Left renal cortex interstitium (tissue), 4 donors: ENCODE measurements at places on chromosomes 6 and 20.

GRCh38 chr20:17835934-17836300, 132.7 kb downstream of the SNX5 start:
- no peak for DNase-seq

DNA sequence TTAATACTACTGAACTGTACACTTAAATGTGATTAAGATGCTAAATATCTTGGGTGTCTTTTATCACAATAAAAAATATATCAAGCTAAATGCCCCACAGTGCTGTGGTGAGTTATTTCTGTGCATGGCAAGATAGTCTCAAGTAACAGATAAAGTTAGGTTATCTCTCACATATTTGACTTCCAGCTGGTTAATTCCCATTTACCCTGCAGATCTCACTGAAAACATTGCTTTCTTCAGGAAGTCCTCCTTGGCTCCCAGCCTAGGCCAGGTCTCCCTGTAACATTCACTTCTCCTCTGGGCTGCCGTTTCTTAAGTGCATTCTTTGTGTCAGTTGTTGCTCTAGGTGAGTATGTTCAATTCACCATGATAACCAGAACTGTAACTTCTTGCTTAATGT, 59.1 kb downstream of the SLC22A1 start:
- DNase-seq, result no peak

DNA sequence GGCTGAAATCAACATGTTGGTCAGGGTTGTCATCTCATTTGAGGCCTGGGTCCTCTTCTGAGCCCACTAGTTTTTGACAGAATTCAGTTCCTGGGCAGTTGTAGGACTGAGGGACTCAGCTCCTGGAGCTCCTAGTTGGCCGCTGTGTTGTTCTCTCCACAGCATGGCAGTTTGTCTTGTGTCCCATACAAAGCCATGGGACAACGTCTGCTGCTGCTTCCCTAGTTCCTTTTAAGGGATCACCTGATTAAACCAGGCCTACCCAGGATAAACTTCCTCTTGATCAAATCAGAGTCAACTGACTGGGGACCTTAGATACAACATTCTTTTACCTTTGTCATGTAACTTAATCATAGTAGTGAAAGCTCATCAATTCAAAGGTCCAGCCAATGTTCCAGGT, 141.0 kb downstream of the BCAS1 start:
- DNase-seq, result no peak

- no peak for DNase-seq
Measured at GRCh38 chr20:51416532-51417249, 125.8 kb downstream of the NFATC2 start.

DNA sequence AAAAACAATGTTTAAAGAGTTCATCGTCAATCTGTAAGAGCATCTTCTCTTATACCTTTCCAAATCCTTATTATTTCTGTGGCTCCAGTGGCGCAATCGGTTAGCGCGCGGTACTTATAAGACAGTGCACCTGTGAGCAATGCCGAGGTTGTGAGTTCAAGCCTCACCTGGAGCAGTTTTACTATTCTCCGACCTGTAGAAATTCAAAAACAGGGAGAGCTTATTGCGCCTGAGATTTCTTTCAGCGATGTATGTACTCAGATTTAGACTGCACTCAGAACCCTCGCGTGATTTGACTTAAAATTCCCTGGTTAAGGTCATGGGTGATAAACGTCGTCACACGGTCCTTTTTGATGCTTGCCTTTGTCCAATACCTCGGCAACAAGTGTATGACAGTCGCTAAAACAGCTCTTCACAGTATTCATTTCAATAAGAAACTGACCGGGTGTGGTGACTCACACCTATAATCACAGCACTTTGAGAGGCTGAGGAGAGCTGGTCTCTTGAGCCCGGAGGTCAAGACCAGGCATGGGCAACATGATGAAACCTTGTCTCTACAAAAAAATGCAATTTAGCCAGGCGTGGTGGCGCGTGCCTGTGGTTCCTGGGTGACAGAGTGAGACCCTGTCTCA, 11.9 kb downstream of the GPX5 start:
- DNase-seq, result no peak

DNA sequence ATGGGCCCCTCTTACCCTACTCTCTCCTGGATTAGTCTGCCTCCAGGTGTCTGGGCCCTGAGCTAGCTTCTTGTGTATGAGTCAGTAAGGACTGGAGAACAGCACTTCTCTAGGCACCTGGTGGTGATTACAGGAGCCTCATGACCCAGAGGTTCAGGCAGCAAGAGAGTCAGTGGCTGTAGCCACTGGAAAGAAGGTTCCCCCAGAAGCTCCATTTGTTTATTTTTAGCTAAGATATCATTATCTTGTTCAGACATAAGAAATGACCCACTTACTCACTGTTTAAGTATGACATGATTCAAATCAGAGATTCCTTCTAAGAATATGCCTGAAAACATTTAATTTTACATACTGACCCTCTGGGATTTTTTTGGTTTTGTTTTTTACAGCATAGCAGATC, 23.6 kb upstream of the SLC4A11 start:
- no peak for DNase-seq

- no peak for DNase-seq
Measured at GRCh38 chr6:91267246-91267645, 680.4 kb upstream of the MAP3K7 start.

- DNase-seq, result no peak
Measured at GRCh38 chr20:10580700-10581099, 93.1 kb downstream of the JAG1 start.

DNA sequence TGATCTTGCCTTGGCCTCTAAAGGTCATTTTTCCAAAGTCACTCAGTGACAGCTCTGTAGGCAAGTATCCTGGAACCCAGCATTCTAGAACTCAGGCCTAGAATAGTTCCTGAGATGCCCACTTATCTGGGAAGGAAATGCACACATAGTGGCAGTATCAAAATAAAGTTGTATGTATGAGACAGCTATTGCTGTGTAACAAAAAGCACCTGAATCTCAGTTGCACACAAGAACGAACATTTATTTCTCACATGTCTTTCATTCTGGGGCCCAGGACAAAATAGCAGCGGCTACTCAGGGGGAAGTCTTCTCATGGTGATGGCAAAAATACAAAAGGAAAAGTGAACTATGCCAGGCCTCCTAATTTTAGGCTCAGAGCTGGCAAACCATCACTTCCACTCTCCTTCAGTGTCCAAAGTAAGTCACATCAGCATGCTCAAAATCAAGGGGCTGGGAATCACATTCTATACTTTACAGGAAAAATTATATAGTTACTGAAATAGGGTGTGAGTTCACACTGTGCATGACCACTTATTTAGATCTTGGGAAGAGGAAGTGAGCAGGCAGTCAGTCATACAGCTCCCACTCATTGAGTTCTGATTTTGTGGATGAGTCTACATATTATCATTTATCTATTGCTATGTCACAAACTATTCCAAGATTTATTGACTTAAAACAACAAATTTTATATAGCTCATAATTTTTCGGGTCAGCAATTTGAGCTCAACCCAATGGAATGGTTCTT, 133.7 kb upstream of the RIN2 start:
- DNase-seq, result no peak

GRCh38 chr6:158384671-158385110, 72.4 kb downstream of the TULP4 start:
- no peak for DNase-seq

DNA sequence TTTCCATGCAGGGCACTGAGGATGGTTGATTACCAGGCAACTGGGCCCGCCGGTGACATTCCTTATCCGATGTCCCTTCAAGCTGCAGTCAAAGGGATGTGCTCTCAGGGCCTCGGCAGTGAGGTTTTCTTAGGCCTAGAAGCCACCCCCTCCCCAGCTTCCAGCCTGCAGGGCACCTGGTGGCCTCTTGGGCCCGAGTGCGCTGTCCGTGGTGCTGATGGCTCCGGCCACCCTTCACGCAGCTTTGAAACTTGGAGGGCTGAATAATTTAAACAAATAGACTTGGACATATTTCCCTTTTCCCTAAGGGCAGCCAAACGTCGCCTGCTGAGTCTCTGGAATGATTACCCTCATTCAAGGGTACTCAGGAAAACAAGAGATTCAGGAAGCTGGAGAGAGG, 8.9 kb upstream of the MLN start:
- DNase-seq, result peak; percentile 80

- no peak for DNase-seq
Measured at GRCh38 chr6:38283734-38284362, 355.9 kb downstream of the BTBD9 start.

DNA sequence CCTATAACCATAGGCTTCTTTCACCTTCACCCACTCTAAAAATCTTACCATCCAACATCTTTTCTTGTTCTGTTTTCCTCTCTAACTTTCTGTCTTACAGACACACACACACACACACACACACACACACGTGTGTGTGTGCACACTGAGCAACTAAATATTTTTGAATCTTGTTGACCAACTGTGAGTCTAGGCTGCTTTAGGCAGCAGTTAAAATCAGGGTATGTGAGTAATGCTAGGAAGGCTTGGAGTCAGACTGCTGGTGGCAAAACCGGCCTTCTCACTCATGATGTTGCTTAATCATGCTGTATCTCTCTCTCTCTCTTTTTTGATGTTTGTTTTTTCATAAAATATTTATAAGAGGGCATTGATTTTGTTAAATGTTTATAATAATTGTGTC, 103.1 kb upstream of the TBX18 start:
- no peak for DNase-seq

DNA sequence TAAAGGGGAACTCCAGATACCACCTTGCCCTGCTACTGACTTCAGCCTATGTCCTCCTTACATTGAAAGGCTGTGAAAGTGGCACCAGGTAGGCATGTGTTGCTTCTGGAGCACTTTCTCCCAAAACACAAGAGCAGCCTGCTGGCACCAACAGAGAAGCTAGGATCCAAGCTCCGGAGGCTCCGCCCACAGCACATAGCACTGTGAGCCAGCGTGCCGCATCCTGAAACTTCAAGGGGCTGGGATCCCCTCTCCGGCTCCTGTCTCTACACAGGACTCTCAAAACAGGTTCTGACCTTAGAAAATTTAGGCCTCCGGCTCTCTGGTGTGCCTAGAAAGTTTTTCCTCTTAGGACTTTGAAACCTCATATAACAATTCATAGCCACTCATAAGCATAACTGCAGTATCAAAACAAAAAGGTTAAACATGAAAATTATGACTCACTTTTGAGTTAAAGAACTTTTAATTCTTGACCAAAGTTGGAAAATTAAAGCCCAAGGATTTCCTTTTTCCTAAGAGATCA, 41.1 kb downstream of the EZR start:
- no peak for DNase-seq

DNA sequence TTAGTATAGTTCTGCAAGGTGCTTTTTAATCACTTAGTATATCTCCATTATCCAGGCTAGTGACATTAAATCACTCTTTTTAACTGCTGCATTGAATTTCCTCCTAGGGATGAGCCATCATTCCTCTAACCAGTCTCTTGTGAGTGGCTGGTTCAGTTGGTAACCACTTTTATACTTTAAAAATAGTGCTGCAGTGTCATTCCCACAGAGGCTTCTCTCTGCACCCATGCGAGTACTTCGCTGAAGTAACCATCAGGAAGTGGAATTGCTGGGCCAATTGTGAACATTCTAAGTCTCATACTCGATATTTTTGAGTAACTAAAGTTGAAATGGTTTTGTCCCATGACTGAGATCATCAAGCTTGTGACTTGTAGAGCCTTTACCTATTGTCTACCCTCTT, 2.1 kb downstream of the BTN3A2 start:
- no peak for DNase-seq

GRCh38 chr20:50532221-50532620, 22.0 kb downstream of the PTPN1 start:
- no peak for DNase-seq

DNA sequence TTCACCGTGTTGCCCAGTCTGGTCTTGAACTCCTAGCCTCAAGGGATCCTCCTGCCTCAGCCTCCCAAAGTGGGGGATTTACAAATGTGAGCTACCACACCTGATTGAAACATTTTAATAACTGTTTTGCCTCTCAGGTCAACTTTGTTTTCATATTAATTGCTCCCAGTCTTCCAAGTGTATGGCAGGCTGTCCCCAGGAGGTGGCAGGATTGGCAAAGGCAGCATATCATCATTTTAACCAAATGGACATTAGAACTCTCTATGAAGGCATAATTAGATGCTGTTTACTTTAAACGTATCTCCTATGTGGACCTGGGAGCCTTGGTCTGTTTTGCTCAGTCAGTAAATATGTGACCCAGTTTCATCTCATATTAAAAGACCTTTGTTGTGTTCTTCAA, 59.2 kb upstream of the CSE1L start:
- no peak for DNase-seq

GRCh38 chr20:37677969-37678861, 15.6 kb upstream of the CTNNBL1 start:
- DNase-seq, result no peak

- DNase-seq, result no peak
Measured at GRCh38 chr20:22288156-22288555, 296.2 kb downstream of the FOXA2 start.

DNA sequence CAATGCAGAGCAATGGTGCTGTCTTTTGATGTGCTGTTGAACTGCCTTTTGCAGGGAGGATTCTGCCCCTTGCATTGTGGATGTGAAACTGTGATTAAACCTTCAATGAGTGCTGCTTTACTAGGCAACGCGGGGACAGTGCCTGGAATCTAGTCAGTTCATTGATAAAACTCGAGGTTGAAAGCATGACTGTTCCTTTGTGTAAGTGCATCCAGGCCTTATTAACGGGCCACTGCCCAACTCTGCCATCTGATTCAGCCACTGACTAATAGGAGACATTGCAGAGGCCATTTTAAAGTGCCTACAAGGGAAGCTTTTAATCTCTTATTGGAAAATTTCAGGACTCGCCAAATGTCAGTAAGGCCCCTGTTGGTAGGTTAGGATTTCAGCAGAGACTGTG, 49.3 kb downstream of the SLC35F1 start:
- no peak for DNase-seq

DNA sequence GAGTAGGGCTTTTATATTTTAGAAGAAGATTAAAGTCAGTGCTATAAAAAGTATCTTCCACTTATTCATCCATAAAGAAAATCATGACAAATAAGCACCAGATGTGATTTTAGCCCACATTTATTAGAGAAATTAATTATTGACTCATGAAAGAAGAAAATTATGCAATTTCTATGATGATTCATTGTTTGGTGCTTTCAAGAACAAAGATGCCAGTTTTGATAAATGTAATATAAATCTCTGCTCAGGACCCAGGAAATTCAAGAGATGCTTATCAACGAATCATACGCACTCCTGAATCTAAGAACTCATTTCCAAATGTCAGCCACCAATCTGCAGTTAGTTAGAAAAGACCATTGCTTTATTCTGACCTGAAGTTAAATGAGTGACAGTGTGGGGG, 211.4 kb downstream of the ARHGAP18 start:
- no peak for DNase-seq

DNA sequence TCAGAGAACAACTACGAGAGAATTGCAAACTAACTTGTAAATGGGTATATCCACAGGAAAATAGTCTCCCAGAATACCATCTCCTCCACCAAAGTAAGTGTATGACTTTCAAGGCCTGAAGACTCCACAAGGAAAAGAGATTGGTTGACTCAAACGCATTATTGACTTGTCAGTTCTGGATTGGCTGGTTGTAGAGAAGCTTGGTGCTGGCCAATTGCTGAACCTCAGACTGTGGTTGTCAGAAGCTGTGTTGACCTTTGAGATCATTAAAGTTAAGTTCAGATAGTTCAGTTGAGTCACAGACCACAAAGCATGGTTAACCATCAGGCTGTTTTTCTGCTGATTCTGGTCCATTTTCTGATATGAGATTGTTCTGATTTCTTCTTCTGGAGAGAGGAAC, 388.3 kb downstream of the BMP2 start:
- DNase-seq, result no peak
